Astrocyte (in vitro differentiated cells and primary cell): ENCODE measurements at places on chromosomes 4 and X. TPM values are rescaled to one million over a fixed set of nuclear protein-coding genes. Genes with fewer than 3 reads are reported as not detected.

SRPX2 gene
- 39.3 and 50.1 TPM in 2 replicates for total RNA-seq

TRIML1 gene
- not detected in 2 replicates for total RNA-seq

- no peak for DNase-seq
Observed at GRCh38 chr4:168515222-168516011, 18.6 kb downstream of the PALLD start.

DNA sequence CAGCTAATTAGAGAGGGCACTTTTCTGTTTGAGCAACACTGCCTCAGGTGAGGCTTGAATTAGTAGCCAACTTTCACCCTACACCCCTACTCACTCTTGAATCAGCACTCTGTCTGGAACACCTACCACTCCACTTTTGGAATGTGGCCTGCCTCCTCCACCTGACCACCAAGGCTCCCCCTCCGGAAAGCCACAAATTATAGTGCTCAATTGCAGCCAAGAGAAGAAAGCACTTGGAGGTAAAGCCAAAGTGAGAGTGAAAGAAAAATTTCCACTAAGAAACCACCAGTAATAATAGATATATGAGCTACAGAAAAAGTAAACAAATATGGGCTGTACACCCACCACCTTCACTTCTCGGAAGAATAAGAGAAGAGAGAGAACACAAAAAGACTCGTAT is 41.1 kb downstream of the PPP3CA start:
- peak; percentile 74 for DNase-seq

- no peak for DNase-seq
Observed at GRCh38 chrX:134982748-134983147, 8.0 kb upstream of the SMIM10 start.

DNA sequence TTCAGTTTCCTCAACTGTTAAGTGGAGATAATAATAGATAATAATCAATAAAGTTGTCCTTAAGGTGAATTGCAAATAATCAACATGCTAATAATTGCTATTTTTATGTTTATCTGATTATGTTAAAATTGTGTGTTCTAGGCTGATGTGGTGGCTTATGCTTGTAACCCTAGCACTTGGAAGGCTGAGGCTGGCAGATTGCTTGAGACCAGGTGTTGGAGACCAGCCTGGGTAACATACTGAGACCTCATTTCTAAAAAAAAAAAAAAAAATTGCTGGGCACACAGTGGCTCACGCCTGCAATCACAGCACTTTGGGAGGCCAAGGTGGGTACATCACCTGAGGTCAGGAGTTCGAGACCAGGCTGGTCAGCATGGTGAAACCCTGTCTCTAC is 175.2 kb downstream of the GC start:
- no peak for DNase-seq

BRS3 gene
- not detected in 2 replicates for total RNA-seq

UVSSA gene
- total RNA-seq, result 14.2 and 14.8 TPM in 2 replicates

DNA sequence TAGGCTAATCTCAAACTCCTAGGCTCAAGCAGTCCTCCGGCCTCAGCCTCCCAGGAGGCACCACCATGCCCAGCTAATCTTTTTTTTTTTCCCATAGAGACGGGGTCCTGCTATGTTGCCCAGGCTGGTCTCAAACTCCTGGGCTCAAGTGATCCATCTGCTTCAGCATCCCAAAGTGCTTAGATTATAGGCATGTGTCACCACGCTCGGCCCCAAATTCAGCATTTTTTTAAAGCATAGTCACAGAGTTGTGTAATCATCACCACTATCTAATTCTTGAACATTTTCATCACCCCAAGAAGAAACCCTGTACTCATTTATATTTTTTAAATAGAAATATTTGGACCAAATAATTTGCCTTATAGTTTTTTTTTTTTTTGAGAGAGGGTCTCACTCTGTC is 10.3 kb downstream of the CENPI start:
- DNase-seq, result peak; percentile 16
